IMR-90 (cell line): ENCODE measurements at places on chromosomes 12 and 14. TPM values are rescaled to one million over a fixed set of nuclear protein-coding genes. Genes with fewer than 3 reads are reported as not detected.

TTC6 gene
- total RNA-seq = under 0.01 TPM in 2 replicates

PTPRR gene
- 0.18 and 0.28 TPM in 2 replicates for total RNA-seq

DNA sequence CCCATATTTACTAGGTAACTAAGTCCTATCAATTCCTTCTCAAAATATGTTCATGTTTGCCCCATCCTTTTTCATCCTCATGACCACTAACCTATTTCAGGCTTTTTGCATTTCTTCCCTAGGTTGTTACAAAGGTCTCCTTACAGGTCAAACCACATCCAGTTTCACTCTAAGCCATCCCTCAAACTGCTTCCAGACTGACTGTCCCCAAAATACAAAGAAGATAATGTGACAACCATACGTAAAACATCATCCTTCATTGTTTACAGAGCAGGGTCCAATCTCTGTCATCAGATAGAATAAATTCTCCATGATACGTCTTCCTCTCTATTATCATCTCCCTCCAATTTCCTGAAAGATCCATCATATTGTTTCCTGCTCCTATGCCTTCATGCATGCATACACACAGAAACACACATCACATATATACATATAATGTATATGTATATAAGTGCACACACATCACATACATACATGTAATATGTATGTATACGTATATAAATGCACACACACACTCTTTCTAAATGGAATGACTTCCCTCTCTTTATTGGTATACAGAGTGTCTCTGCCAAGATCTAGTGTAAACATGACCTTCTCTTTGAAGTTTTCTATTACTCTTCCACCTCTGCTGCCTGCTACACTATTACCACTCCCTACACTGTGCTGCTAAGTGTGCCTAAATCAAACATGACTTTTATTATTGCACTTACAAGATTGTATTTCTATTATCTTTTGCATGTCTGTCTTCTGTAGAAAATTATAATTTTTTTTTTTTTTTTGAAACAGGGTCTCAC, 30.7 kb upstream of the EPS8 start:
- no peak for DNase-seq

GRCh38 chr12:75690296-75690955, 179.0 kb upstream of the KRR1 start:
- DNase-seq = peak; percentile 100
